ENCODE measurements at places on chromosomes 1 and 21.
A peak's percentile ranks its signal among the peaks of the same experiment; 100 is the strongest.

- DNase-seq: no peak
These were observed 16.1 kb upstream of the S100A7 start for GRCh38 chr1:153476491-153477093.

DNA sequence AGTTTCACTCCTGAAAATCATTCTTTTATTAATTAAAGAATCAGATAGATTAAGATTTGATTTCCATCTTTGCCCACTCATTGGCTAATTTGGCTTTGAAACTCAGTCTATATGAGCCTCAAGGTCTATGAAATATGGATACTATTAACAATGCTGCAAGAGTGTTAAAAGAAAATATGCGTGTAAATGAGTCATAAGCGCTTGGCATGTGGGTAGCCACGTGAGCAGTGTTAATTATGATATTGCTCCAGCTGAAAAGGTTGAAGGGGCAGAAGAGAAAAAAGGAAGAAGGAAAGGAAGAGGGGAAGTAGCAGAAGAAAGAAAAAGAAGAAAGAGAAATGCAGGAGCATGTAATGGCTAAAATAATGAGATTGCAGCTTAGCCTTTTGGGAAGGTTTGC lies 151.4 kb downstream of the CHRM3 start:
- peak; percentile 6 for DNase-seq

GRCh38 chr1:230591678-230592077 lies 50.6 kb upstream of the COG2 start:
- DNase-seq: no peak

GRCh38 chr1:183023601-183024316 lies 539 bp downstream of the LAMC1 start:
- peak; percentile 81 for DNase-seq

DNA sequence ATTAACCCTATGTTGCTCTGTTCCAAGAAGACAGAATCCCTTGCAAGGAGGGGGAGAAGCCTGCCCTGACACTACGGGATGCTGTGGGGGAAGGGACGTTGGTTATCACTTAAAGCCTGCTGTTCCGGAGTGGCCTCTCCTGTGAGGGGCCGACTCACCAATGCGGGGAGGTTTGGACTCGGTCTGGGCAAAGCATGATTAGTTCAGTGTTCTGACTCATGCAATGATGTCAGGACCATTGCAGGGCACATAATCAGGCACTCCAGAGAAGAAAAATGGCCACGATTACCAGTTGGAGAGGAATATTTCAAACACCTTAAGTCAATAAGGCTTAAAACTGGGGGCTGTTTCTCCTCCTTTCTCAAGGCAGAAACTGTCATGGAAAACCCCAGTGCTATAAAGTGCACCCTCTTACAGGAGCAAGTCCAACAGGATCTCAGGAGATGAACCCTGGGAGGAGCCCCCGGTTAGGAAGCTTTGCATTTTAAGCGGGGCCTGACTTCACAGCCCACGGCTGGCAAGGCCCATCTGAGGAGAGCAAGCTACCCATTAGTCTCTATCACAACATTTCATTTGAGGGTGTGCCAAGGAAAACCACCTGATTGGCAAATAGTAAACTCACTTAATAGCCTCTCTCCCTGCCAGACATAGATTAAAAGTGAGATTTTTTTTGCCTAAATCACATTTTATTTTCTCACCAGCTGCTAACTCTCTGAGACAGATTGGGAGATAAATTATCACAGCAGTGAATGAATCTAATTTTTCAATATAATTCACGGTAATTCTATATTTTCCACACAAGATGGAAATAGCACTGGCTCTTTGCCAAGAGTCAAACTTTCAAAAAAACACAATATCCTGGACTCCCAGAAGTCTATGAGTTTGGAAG lies 202.5 kb downstream of the C1orf94 start:
- DNase-seq: peak; percentile 80

DNA sequence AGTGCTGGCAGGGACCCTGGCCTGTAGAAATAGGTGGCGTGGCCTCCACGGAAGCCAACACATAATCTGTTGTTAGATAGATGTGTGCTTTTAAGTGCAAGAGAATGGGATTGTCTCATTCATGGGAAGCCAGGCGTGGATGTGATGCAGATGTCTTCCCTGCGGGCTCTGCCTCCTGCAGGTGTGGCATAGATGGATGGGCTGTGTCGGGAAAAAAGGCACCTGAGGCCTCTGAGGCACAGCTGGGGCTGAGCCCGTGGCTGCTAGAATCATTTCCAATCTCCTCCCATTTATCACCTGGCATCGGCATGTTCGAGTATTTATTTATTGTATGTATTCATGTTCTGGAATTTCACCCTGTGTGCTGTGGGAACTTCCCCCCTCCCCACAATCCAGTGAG lies 353.4 kb upstream of the AJAP1 start:
- DNase-seq: no peak

- peak; percentile 21 for DNase-seq
These were observed 12.3 kb upstream of the OTUD3 start for GRCh38 chr1:19869929-19870328.

DNA sequence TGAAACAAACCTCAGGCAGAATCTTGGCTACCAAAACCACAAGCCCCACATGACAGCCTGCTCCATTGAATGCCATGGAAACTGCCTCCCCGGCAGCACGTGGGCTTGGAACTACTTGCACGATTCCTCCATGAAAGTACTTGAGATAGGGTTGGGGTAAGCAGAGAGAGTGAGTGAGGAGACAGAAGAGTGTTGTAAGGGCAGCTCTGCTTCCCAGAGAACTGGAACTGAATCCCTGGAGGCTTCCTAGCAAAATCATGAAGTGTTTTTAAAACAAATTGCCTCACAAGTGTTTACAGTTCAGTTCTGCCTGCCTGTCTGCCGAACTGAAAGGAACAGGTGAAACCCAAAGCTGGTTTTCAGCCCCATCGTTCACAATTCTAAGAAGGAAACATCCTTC lies 35.3 kb upstream of the DNASE2B start:
- DNase-seq: no peak
